ENCODE measurements at places on chromosomes 16 and 17.

DNA sequence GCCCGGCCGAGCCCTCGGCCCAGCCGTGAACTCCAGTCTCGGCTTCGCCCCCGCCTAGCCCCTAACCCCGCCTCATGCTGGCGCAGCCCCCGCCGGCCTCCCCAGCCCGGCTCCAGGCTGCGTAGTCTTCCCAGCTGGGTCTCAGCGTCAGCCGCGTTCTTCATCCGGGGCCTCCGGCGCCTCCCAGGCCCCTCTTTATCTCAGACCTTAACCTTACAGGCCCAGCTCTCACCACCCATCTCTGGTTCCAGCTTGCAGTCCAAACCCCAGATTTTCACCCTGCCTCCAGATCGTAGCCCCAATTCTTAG is at the start of gene PROCA1:
Gene PROCA1, minus strand, starts transcription at position 166 of the 309 bp plus-strand sequence. CDS start 228 bp downstream, outside the sequence.
- no peak for DNase-seq

DNA sequence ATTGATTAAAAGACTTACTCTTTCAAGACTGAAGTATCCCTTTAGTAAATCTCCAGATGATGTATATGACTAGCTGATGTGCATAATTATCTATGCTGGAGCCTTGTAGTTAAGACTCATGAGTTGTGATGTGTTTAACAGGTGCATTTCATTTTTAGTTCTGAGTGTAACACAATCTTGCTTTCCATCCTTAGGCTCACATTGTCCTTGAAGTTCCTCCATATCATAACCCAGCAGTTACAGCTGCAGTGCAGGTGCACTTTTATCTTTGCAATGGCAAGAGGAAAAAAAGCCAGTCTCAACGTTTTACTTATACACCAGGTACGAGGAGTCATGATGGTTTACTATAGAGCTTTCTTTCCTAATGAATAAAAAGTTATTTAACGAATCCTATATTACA is 52.9 kb downstream of the ESRP2 start:
- DNase-seq = no peak

GRCh38 chr17:72693151-72693878 is 399.2 kb downstream of the SLC39A11 start:
- no peak for DNase-seq

- DNase-seq = no peak
Observed at GRCh38 chr17:7856011-7856810, 1.1 kb downstream of the NAA38 start.

GRCh38 chr16:535446-536405 is 8.2 kb downstream of the CAPN15 start:
- DNase-seq = no peak
